ENCODE measurements at places on chromosomes 13 and 19.
A peak's percentile ranks its signal among the peaks of the same experiment; 100 is the strongest.

DNA sequence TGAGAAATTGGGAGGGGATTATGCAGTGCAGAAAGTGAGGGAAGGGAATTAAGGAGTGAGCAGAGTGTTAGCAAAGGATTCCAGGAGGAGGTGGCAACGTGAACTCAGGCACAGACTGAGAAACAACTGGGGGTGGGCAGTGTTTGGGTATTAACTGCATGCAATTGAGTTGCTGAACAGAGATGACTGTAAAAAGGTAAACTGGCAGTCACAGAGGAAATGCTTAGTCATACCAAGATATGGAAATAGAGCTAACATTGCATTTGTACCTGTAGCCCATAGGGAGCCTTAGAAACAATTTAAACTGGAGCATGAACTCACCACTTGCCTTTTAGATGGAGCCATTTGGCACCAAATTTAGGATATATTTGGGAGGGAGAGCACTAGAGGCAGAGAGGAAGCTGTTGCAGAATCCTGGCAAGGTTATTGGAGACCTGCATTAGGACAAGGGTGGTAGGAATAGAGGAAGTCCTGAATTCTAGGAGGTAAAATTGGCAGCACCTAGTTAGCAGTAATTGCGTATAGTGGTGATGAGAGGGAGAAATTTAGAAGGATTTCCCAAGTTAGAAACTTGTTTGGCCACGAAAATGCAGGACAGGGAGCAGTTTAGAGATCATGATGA is 100.6 kb upstream of the FRY start:
- no peak for DNase-seq

DNA sequence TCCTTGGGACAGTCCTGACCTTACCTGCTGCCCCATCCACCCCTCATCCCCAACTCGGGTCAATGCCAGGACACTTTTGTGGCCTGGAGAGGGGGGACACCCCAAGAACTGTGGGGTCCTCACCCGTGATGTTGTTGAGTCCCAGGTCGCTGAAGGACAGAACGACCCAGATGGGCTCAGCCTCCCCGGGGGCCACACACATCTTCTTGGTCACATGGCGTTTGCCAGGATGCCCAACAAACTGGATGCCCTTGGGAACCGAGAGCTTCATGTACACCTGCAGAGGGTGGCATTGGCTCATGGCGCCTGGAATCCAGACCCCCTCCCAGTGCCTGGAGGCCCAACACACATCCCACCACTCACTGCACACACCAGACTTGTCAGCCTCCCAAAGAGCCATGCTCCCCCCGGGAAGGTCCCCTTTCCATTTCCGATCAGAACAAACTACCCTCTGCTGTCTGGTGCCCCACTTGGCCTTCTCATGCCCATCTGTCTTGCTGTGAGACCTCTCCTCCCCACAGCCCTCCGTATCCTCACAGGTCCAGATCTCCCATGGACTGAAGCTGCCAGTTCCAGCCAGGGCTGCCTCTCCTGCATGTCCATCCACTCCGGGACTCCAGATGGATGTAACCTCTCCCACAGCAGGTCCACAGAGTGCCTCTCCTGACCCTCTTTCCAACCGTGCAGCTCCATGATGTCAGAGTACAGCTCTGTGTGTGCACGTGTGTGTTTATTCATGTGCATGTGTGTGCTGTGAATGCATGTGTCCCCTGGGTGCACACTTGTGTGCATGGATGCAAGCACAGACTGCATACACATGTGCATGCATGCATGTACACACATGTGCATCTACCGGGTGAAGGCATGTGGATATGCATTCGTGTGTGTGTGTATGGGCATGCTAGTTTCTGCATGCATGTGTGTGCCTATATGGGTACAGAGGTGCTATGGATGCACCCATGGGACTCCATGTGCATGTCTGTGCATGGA is 58.4 kb downstream of the F2RL3 start:
- no peak for DNase-seq

- DNase-seq: no peak
Measured at GRCh38 chr13:99307247-99307646, at the start of gene GPR183. TSS of gene GPR183 (minus strand) at chr13:99307399. CDS start at chr13:99296145, 11,254 bp downstream.

GRCh38 chr13:59319276-59319675 is 844.5 kb downstream of the DIAPH3 start:
- DNase-seq: no peak

DNA sequence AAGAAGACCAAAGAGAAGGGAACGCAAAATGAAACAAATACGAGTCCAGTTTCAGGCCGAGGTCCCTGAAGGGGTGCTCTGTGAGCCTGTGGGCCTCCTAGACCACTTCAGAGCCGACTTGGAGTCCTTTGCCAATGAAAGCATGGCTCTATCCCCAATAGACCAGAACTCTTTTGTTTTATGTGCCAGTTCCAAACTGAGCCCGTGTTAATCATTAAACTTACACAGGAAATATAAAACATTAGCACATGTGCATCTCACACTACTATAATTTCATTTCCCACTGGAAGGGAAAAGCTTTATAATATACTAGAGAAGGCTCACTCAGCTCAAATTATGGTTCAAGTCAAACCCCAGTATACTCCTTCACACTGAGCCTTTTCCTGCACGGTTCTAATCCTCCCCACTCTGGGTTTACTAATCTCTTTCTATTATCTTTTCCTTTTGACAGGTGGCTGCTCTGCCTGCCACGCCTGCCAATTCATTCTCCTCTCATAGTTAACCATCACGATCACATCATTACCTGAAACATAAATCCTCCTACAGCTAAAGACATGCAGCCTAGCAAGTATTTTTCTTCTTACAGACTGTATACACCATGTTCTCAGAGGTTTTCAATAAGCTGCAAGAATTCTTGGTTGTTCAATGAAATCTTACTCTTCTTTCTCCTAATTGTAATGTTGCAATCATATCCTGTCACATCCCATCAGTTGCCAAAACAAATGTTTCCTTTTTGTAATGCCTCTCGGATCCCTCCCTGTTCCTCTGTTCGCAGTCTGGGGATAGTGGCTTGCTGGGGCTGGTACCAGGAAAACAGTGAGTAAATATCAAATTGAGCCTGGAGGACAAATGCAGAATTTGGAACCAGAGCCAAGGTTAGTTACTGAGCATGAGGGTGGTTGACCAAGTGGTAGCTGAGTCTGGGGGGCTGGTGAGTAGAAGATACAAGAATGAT is 18.8 kb upstream of the WASF3 start:
- peak; percentile 55 for DNase-seq

- peak; percentile 71 for DNase-seq
Measured at GRCh38 chr19:38433268-38433733, at the start of gene RYR1. TSS of gene RYR1 (plus strand) at chr19:38433691. CDS start at chr19:38433830, 139 bp downstream.

GRCh38 chr19:17324357-17325114 is 10.1 kb downstream of the ANO8 start:
- DNase-seq: no peak

- no peak for DNase-seq
Measured at GRCh38 chr13:33710924-33711323, 107.0 kb upstream of the RFC3 start.

DNA sequence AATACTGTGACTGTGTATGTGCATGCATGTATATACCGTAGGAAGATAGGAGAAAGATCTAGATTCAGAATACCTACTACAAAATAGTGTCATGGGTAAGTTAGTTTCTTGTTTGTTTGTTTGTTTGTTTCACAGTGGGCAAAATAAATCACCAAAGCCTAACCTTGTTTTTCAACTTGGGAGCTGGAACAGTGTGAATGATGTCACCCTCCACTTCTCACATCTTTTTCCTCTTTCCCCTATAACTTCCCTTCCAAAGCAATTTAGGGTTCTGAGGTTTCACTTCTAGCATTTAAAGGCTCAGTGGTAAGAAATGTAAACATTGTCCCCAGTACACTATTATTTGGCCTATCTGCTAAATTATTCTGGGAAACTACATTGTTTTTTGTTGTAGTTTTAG is 5.4 kb downstream of the KCTD4 start:
- no peak for DNase-seq

DNA sequence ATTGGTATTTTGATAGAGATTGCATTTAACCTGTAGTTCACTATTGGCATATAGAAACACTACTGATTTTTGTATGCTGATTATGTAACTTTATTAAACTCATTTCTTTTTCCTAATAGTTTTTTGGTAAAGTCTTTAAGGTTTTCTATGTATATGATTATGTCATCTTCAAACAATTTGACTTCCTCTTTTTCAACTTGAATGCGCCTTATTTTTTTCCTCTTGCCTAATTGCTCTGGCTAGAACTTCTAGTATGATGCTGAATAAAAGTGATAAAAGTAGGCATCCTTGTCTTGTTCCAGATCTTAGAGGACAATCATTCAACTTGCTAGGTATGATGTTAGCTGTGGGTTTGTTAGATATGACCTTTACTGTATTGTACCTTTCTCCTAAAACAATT is 1034.9 kb downstream of the PCDH9 start:
- no peak for DNase-seq
